ENCODE measurements at places on chromosomes 7 and 10. TPM values are rescaled to one million over a fixed set of nuclear protein-coding genes. Genes with fewer than 3 reads are reported as not detected.

SPDYE2B gene
- total RNA-seq = not detected

DNA sequence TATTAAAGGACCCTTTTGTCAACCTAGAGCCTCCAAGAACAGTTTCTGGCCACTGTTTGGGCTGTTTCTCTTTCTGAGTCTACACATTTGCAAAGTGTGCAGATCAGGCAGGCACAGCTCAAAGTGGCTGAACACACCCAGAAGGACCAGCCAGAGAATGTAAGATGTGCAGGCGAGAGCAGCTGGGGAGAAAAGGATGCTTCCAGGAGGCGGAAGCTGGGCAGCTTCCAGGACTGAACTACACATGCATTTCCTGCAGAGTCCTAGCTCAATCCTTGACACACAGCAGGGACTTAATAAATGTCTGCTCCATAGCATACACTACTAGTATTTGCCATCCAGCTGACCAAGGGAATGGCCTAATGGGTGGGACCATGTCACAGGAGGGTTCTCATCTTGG, 70.9 kb downstream of the CTBP2 start:
- no peak for DNase-seq

DNA sequence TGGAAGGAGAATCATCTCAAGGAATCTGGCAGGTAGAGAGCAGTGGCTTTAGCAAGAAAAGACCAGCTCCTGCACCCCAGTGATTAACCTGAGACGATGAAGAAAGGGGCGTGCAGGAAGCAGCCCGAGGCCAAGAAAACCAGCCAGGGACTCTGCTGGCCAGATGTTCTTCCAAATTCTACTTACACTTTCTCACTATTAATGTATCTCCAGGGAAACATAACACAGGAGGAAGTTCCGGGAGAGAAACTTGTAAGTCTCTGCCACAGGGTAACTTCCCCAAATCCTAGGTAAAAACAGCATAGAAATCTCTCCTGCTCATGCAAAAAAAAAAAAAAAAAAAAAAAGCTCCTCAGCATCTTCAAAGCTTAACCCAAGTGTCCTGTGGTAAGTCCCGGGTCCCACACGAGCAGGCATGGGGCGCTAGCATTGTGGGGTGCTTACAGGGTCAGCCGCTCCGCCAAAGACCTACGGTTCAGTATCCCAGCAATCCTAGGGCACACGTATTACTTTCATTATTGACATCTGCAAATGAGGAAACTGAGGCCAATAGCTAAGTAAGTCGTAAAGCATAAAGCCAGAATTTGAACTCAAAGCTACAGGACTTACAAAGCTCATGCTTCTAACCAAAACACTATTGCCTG, 97.2 kb upstream of the GNA12 start:
- DNase-seq = no peak

DNA sequence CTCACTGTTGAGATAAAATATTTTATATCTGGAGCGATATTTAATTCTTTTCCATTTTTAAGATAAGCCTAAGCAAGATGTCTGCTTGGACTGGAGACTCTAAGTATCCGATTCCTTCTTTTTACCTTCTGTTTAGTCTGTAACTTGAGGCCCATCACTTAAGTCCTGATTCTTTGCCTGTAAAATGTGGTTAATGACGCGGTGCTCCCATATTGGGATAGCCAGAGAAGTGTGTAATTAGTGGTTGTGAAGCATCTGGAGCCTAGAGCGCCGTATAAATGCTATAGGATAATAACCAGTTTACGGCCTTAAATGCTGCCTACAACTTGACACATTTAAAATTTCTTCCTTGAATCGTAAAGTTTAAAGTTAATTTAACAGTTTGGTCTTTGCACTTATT, 132.9 kb downstream of the CHN2 start:
- DNase-seq = no peak

- no peak for DNase-seq
Observed at GRCh38 chr7:115475761-115476385, 554.0 kb downstream of the MDFIC start.
